Smooth muscle cell of the umbilical artery (primary cell): ENCODE measurements at places on chromosomes 4 and X. TPM values are rescaled to one million over a fixed set of nuclear protein-coding genes. Genes with fewer than 3 reads are reported as not detected.

BMPR1B gene
- 0.30 and 0.74 TPM in 2 replicates for total RNA-seq

SCRG1 gene
- 3.3 and 8.3 TPM in 2 replicates for total RNA-seq

ZIC3 gene
- total RNA-seq = not detected in 2 replicates

EPGN gene
- 18.4 and 26.2 TPM in 2 replicates for total RNA-seq

CLGN gene
- total RNA-seq = 3.0 and 5.7 TPM in 2 replicates

PDE5A gene
- 6.6 and 25.5 TPM in 2 replicates for total RNA-seq

FTSJ1 gene
- total RNA-seq = 49.3 and 61.4 TPM in 2 replicates

TXLNG gene
- total RNA-seq = 5.9 and 9.1 TPM in 2 replicates

AMTN gene
- not detected in 2 replicates for total RNA-seq

FOXP3 gene
- 0.05 TPM in 1 of 2 replicates, not detected in the other for total RNA-seq

UGT2B17 gene
- total RNA-seq = not detected in 2 replicates

MAGEE1 gene
- total RNA-seq = 0.42 and 0.89 TPM in 2 replicates

NHS gene
- 0.30 and 1.4 TPM in 2 replicates for total RNA-seq

S100G gene
- total RNA-seq = not detected in 2 replicates

CLIC2 gene
- total RNA-seq = 0.59 TPM in 1 of 2 replicates, not detected in the other

RNF128 gene
- 9.2 and 29.3 TPM in 2 replicates for total RNA-seq

SPANXA2 gene
- not detected in 2 replicates for total RNA-seq

WAS gene
- 0.30 and 0.51 TPM in 2 replicates for total RNA-seq

KCNE5 gene
- total RNA-seq = 0.30 and 0.55 TPM in 2 replicates

AKAP14 gene
- not detected in 2 replicates for total RNA-seq

ATG4A gene
- total RNA-seq = 17.8 and 17.9 TPM in 2 replicates

TMPRSS11D gene
- total RNA-seq = not detected in 2 replicates

ADGRG2 gene
- total RNA-seq = not detected in 2 replicates

PPEF1 gene
- total RNA-seq = 0.30 TPM in 1 of 2 replicates, not detected in the other

SLC10A3 gene
- 29.1 and 54.4 TPM in 2 replicates for total RNA-seq

HEPH gene
- 1.5 and 109 TPM in 2 replicates for total RNA-seq
